RCC 7860 (cell line): ENCODE measurements at places on chromosomes 16 and 17.
A peak's percentile ranks its signal among the peaks of the same experiment; 100 is the strongest.

GRCh38 chr17:64109400-64109799 is 20.5 kb downstream of the ERN1 start:
- no peak for DNase-seq

GRCh38 chr16:55280587-55280986 is 43.4 kb upstream of the IRX6 start:
- no peak for DNase-seq

GRCh38 chr17:40341808-40342503 is 22.6 kb downstream of the GJD3 start:
- no peak for DNase-seq

DNA sequence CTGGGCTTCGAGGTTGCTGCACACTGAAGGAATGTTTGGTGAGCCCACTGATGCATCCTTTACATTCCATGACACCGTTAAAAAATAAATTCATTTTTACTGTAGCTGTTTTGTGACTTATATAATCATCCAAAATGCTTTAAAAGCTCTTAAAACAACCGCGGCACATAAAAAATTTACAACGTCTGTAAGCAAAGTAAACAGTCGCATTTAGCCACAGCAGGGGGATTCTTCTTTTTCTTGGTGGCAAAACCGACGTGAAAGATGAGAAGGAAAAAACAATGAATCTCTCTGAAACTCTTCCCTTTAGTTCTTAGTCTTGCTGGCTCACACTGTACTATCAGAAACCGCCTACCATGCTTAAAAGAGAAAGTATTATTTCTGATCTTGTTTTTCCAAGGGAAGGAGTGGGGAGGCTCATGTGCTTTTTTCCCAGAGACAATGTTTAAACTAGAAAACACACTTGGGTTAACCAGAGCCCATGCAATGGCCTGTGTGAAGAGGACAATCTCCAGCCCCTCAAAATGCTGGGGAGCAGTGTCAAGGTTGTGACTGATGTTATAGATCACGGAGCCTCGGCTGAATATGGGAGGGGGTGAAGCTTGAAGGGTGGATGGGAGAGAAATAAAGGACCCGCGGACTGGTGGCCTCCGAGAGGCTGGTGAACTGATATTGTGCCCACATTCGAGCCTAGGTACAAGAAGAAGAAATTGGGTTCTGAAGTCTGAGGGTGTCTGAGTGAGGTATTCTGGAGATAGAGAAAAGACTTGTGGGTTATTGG is 91.1 kb downstream of the IRF8 start:
- no peak for DNase-seq

- no peak for DNase-seq
Observed at GRCh38 chr16:981695-982144, at the start of gene SOX8. Gene SOX8 (plus strand): TSS chr16:981770. CDS start chr16:981923, 153 bp downstream.

GRCh38 chr17:49854126-49854525 is 6.3 kb upstream of the TAC4 start:
- DNase-seq = no peak

- DNase-seq = no peak
Observed at GRCh38 chr17:74452033-74452840, 14.2 kb upstream of the CD300A start.

GRCh38 chr17:62070900-62071299 is 5.8 kb upstream of the MED13 start:
- no peak for DNase-seq

DNA sequence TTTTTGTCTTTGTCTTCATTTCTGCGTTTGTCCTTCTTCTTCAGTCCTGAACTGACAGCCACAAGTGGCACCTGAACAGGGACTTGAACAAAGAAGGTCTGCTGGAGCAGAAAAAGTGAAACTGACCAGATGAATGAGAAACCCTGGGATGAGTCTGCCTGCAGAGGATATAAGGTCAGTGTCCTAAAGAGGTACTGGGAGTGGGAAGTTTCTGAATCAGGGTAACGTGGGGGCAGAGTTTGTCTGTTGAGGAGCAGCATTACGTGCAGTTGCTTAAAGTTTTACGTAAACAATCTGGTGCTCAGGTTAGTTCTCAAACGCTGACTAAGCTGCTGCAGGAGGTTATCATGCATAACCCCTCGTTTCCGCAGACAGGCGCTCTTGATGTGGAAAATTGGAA is 2057.6 kb downstream of the TP53TG3F start:
- DNase-seq = no peak

DNA sequence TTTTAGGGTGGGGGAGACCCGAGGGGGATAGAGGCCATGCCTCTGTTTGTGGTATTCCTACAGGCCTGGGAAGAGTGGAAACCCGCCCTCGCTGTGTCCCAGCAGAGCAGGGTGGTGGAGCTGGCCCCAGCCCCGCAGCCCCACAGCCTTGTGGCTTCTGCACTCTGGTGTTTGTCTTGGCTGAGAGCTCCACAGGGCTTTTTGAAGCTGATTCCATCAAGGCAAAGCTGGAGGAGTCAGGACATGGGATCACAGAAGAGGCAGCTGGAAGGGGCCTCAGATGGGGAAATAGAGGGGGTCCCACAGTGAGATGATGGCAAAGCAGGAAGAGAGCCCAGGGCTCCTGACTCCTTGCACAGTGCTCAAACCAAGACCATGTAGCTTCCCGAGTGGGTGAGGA is 5.0 kb upstream of the WFIKKN2 start:
- no peak for DNase-seq

GRCh38 chr17:83058266-83058798 is 21.1 kb upstream of the METRNL start:
- DNase-seq = no peak

- DNase-seq = no peak
Observed at GRCh38 chr16:52618753-52619497, 72.0 kb upstream of the TOX3 start.

GRCh38 chr17:60077226-60077625 is 1.5 kb downstream of the HEATR6 start:
- DNase-seq = no peak

DNA sequence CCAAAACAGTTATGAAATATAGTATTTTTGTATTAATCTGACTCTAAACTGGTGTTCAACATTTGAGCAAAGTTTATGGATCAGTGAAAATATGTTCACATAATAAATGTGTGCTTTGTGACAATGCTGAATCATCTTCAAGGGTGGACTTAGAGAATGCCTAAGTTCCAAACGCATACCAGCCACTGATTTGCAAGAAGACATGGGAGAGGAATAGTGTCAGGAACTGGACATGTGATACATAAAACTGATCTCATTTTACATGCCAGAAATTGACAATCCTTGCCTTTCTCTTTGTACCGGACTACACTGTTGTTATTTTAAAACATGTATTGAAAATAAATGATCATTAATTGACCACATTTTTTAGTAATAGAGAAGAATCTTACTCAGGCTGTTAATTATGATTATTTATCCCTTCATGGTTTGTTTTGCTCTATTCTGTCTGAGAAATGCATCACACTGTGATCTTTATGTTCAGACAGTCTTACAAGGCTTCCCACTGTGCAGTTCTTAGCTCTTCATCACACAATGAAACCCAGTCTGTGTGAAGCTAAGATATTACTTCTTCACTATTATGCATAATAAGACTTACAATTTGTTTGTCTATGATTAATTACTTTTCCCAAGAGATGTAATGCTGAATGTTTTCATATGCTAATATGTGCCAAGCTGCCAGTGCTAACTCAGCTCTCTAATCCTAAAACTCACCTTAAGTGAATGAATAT is 1180.6 kb upstream of the CDH8 start:
- DNase-seq = no peak

- DNase-seq = peak; percentile 5
Observed at GRCh38 chr17:2549392-2550211, 37.9 kb upstream of the METTL16 start.

DNA sequence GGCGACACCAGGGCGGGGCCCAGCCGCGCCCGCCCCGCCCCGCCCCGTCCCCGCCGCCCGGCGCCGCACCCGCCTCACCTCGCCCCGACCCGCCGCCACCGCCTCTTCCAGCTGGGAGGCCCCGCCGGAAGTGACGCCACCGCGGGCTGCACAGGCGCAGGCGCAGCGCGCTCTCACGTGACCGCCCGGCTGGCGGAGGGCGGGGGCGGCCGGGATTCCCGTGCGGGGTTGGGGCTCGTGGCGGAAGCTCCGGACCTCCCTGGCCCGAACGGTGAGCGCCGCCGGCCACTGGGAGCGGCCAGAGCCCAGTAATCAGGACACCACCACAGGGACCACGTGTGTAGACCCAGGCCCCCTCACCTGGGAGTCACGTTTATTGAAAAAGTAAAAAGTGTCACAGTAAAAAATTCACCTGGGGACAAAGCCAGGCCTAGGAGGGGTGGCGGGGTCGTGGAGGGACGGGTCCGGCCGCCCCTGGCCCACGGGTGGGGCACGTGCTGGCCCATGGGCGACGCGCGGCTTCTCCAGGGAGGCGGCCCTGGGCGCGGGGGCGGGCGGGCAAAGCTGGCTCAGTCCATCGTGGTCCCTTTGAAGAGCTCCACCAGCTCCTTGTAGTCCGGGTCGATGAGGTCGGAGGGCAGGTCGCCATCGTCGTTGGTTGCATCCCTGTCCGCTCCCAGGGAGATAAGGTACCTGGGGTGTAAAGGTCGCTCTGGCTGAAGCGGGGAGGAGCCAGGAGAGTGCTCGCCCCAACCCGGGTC is at the start of gene MCRIP1:
MCRIP1 (minus strand) TSS at position 132 of the 761 bp plus-strand sequence. CDS start 8,785 bp downstream, outside the sequence.
- peak; percentile 80 for DNase-seq

DNA sequence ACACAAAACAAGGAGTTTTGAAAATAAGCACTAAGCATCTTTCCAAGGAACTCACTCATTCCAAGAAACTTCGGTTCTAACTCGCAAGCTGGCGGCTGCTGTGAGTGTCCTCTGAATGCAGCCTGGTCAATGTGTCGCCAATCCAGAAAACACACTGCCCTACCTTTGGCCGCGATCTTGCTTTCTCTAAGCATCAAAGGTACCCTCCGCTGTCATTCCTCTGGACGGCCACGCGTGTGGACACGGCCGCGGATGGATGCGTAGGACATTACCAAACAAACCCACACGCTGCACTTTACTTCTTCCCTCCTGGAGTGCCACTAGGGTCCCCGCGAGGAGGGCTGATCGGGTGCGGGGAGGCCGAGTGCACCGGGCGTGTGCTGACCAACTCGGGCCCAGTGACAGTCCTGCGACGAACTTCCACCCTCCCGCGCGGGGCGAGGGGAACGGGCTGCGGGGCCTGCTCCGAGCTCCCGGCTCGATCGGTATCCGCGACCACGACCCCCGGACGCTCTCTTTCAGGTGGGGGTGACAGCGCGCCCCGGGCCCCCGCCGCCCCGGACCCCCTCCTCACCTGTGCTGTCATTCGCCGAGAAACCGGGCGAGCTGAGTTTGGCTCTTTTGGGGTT is 1.1 kb downstream of the CREBBP start:
- no peak for DNase-seq

DNA sequence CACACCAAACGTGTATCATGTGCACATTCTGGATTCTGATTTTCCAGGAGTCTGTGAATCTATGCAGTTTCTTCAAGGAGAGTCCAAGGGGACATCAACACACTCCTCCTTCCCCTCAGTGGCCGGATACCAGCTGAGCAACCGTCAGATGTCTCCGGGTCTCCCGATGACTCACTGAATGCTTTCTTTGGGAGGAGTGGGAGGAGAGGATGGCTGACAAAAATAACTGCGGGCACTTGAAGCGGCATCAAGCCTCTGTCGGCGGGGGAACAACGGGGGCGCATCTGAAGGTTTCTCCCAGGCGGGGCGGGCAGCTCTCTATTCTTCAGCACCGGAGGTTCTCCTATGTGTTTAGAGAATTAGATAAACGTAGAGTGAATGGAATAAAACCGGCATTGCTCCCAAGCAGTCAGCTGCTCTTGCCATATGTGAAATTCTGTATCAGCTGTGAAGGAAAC is 24.6 kb upstream of the LRRC75A start:
- DNase-seq = peak; percentile 10

DNA sequence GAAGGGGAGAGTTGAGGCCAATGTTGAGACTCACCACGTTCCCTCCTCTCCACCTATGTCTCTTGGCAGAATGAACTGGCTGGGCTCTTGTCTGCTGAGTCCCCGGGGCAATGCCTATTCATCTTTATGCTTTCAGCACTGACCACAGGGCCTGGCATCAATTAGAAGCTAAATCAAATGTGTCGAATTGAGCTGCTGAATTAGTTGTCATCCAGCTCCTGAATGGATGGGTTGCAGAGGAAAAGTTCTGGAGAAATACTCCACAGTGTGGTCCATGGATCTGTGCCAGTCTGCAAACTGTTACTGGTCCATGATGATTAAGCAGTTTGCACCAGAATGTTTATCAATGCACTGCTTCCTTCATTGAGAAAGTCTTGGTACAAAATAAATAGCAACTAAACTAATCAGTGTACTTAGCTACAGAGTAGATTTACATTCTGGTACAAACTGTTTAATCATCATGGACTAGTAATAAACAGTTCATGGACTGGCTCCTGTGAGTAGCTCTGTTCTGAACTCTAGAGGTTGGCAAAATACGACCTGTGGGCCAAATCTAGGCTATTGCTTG is 4.6 kb downstream of the CNGB1 start:
- DNase-seq = no peak

DNA sequence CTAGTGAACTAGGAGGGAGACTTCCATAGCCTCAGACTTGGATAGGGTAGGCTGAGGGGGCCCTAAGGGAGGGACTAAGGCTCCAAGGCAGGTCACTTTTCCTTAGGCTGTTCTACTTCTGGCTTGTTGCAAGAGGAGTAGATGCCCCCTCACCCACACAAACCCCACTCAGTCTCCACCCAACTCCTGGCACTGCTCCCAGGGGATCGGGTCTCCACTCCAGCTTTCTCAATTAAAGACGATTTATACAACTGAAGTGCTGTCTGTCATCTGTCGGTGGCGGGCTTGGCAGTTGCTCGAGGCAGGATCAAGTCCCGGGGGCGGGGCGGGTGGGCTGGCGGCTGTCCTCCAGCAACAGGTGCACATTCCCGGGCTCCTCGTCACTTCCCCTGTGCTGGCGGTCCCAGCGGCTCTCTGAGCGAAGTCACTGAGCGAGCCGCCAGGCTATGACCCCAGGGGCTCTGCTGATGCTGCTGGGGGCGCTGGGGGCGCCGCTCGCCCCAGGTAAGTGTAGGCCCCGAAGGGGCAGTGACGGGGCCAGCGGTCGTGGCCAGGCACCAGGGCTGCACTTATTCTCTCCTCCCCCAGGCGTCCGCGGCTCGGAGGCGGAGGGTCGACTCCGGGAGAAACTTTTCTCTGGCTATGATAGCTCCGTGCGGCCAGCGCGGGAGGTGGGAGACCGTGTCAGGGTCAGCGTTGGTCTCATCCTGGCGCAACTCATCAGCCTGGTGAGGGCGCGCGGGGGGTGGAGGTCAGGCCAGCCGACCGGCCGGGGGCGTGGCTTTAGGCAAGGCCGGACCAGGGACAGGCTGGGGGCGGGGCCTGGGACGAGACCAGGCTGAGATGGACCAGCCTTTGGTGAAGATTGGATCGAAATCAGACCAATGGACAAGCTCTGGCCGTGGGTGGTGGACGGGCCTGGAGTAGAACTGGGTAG is at the start of gene CHRNB1:
CHRNB1 (plus strand) TSS at position 380 of the 937 bp plus-strand sequence; CDS start at position 447, 67 bp downstream.
- no peak for DNase-seq
